ENCODE measurements at places on chromosomes 6 and 20.

DNA sequence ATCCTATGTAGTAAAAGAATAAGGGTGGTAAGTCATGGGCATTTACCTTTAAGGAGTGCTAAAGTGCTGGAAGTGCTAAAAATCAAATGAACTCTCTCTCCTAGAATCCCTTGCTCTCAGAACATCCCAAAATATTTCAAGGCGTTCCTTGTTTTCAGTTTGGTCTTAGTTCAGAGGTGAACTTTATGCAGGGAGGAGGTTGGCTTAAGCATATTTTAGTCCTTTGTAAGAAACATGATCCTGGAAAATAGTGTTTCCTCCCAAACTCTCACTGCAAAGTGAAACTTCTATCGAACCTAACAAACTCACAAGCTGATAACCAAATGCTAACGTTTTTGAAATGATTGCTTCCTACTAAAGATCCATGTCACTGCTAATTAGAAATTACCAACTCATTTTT, 231.4 kb downstream of the FOXC1 start:
- DNase-seq: no peak

- DNase-seq: no peak
Measured at GRCh38 chr6:27545271-27546046, 72.6 kb upstream of the ZNF184 start.

DNA sequence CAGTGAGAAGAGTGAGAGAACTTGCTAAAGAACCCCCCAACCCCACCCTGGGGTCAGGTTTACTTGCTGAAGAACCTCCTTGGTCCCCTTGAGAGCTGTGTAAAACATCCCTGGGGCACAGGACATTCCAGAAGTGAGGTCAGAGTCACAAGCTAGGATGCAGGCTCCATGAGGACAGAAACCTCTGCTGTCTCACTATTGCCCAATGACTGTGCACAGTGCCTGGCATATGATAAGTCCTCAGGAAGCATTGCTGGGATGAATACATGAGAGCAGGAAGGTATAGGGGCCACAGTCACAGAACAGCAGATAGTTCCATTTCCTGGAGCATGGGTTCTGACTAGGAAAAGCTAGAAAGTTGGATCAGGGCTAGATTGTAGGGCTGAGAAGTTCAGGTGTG, 18.4 kb downstream of the NT5E start:
- no peak for DNase-seq

GRCh38 chr6:119957195-119957594, 607.6 kb upstream of the MAN1A1 start:
- no peak for DNase-seq

- DNase-seq: no peak
Measured at GRCh38 chr6:21026576-21027273, 492.5 kb downstream of the CDKAL1 start.

DNA sequence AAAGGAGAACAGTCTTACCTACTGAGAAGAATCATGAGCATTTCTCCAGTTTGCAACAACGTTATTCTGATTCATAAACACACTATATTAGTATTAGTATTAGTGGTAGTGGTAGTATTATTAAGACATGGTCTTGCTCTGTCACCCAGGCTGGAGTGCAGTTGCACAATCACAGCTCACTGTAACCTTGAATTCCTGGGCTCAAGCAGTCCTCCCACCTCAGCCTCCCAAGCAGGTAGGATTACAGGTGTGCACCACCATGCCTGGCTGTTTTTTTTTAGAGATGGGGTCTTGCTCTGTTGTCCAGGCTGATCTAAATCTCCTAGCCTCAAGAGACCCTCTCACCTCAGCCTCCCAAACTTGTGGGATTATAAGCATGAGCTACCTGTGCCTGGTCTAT, 363.5 kb downstream of the SAMD5 start:
- no peak for DNase-seq

GRCh38 chr6:110769923-110770322, 45.3 kb downstream of the CDK19 start:
- DNase-seq: no peak

DNA sequence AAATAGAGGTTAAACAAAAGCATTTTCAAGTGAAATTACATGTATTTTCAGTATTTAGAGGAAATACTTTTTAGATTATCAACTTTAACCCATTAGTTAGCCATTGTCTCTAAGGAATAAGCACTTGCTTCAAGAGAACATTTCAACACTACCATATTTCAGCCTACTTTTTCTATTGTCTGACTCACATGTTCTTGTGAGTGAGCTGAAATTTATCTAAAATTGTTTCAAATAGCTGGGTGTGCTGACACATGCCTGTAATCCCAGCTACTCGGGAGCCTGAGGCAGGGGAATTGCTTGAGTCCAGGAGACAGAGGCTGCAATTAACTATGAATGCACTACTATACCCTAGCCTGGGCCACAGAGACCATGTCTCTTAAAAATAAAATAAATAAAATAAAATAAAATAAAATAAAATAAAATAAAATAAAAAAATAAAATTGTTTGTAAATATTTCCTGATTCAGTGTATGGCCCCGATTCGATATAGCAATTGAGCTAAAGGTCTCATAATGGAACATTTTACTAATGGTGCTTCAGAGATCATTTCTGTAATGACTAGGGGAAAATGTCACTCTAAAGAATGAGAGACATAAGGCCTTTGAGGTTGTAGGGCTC, 324.6 kb upstream of the PLCB4 start:
- no peak for DNase-seq

- DNase-seq: no peak
Measured at GRCh38 chr6:160730911-160731310, 28.9 kb downstream of the PLG start.

DNA sequence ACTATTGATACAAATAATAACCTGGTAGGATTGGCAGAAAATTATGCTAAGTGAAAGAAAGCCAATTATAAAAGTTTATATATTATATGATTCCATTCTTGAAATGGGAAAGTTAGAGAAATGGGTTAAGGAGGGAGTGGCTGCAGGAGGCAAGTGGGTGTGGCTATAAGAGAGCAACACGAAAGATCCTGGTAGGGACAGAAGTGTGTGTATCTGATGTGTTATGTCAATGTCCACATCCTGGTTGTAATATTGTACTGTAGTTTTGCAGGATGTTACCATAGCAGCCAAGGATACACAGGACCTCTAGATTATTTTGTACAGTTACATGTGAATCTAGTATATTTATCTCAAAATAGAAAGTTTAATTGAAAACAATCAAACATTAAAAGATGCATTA, 46.8 kb downstream of the SNX5 start:
- no peak for DNase-seq

DNA sequence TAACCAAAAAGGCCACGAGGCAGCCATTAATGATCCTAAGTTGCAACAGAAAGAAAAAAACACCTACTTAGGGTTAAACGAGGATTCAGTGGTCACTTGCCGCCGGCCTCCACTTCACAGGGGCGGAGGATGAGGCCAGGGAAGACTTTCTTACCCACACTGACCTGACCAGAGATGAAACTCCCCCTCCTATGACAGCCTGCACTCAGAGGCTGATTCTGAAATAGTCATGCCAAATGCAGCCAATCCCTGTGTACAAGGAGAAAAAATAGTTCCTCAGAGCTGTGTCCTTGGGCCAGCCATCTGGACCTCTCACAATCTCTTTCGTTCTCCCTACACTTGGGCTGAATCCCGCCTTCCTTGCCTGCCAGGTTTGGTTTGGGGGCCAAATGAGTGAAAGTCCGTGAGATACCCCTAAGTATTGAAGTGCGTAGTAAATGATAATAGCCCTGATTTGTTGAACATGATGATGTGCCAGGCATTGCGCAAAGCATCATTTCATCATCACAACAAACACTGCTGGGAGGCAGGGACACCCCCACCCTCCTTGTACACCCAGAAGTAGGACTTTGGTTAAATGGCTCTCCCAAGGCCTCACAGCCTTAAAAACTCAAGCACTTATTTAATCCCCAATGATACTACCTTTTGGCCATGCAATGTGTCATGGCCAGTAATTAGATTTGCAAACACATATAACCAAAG, 3.2 kb upstream of the IRF4 start:
- DNase-seq: no peak

DNA sequence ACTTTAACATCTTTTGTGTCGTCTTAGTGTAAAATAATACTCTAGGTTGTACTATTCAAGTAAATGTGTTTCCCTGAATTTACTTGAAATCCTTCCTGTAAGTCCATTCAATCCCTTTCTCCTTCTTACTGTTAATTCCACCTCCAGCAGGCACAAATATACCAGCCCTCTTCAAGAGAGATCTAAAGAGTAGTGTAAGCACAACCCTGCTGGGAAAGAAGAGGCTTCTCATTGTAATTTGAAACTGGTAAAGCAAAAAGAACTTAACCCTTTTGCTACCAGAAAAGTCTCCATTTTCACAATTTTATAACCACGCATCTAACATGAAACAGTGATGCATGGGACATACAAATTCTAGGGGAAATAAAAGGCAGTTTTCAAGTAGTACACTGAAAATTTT, at the start of gene BMP5:
BMP5 (minus strand) TSS at position 191 of the 400 bp plus-strand sequence. CDS start 725 bp downstream, outside the sequence.
- no peak for DNase-seq

- DNase-seq: no peak
Measured at GRCh38 chr20:35604449-35604747, 11.2 kb upstream of the SPAG4 start.

- no peak for DNase-seq
Measured at GRCh38 chr6:112044856-112045255, 9.0 kb upstream of the CCN6 start.

GRCh38 chr20:45098103-45098773, 2.7 kb downstream of the KCNS1 start:
- no peak for DNase-seq

DNA sequence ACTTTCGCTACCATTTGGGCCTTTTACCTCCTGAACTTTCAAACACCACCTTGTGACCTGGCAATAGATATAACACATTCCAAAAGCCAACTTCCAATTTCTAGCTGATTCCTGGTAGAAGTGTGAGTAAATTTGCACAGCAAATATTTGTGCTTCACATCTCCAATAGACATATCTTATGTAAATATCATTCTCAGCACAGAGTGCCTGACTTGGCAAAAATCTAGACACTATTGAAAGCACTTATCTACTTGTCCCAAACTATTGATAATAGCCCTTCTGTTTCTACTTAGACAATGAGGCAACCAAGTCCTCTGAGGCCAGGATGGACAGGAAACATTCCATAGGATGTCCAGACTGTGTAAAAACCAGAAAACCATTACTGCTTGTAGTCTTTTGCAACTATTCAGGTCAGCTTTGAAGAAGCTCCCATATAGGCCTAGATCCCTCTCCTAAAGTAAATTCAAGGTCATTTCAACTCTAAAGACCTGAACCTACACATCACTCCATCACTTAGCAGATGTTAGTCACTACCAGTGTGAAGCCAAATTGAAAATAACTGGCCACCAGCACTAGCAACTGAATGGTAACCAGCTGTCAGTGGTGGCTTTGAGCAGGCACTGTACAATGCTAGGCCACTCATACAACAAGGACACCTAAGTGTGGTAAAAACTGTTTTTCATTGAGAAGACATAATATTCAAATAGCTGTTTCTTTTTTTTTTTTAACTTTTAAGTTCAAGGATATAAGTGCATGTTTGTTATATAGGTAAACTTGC, 95.3 kb upstream of the RSPO3 start:
- DNase-seq: no peak

GRCh38 chr6:139338795-139339194, 35.7 kb downstream of the CITED2 start:
- DNase-seq: no peak

DNA sequence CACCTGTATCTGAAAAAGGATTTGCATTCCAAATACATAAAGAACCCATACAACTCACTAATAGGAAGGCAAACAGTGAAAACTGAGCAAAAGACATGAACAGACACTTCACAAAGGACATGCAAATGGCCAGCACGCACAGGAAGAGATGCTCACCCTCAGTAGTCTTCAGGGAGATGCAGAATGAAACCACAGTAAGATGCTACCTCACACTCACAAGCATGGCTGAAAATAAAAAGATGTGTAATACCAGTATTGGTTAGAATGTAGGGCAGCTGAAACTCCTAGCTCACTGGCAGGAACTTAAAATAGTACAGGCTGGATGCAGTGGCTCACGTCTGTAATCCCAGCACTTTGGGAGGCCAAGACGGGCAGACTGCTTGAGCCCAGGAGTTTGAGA, 64.6 kb downstream of the SNX5 start:
- DNase-seq: no peak

- DNase-seq: no peak
Measured at GRCh38 chr20:22341508-22341907, 242.9 kb downstream of the FOXA2 start.

GRCh38 chr6:95593025-95593424, 15.7 kb downstream of the MANEA start:
- DNase-seq: no peak

GRCh38 chr6:161522276-161522675, 248.4 kb upstream of the AGPAT4 start:
- DNase-seq: no peak

DNA sequence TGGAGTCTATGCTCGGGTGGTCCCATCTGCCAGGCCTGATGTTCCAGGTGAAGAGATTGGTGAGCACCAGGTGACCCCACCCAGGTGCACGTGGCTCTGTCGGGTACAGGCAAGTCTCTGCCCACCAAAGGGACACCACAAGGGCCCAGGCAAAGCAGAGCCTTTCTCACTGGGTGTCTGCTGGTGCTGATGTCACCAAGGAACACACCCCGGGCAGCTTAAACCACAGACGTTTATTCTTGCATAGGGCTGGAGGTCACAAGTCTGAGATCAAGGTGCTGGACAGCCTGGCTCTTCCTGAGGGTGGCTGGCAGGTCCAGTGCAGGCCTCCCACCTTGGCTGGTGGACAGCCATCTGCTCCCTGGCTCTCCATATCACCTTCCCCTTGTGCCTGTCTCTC, 100.7 kb upstream of the CD93 start:
- no peak for DNase-seq

GRCh38 chr6:106553440-106553839, 75.9 kb downstream of the RTN4IP1 start:
- DNase-seq: no peak

GRCh38 chr6:20024978-20025377, 187.3 kb downstream of the MBOAT1 start:
- DNase-seq: no peak

- DNase-seq: no peak
Measured at GRCh38 chr6:44404022-44404714, 16.7 kb downstream of the CDC5L start.

DNA sequence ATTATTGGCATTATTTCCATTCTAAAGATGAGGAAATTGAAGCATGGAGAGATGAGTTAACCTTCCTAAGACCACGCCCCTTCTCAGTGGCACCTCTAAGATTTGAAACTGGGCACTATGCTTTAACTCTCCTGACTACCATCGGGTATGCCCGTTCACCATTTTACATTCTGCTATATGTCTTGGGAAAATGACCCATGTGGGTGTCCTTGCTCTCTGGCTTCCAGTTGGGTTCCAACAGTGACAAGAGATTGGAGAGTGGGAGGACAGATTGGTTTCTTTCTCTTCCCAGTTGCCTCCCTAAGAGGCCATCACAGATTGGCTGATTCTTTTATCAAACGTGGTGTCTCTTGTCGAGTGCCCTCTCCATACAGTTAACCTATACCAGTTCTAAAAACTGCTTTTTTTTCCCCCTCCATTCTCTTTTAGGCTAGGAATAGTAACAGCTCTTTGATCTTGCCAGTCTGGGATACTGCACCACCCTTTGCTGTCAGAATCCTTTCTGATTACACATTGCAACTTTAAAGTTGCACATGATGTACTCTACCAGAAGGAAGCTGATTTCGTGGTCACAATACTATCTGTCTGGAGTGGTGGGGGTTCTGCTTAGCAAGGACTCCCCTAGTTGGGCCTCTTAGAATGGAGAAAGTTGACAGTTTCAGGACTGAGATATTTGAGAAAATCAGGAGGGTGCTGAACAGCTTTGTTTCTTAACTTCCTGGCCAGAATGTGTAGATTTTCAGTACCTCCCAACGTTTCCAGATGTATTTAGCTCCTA, 88.0 kb upstream of the ELOVL5 start:
- no peak for DNase-seq

- DNase-seq: no peak
Measured at GRCh38 chr20:57313230-57313629, 16.4 kb upstream of the SPO11 start.

Measured in activated CD4-positive, alpha-beta T cell treated with anti-CD3 and anti-CD28 coated beads for 4 hours (primary cell).